ENCODE measurements at places on chromosomes 4 and X.

GRCh38 chr4:183828839-183829238, 76.3 kb upstream of the STOX2 start:
- DNase-seq, result no peak

DNA sequence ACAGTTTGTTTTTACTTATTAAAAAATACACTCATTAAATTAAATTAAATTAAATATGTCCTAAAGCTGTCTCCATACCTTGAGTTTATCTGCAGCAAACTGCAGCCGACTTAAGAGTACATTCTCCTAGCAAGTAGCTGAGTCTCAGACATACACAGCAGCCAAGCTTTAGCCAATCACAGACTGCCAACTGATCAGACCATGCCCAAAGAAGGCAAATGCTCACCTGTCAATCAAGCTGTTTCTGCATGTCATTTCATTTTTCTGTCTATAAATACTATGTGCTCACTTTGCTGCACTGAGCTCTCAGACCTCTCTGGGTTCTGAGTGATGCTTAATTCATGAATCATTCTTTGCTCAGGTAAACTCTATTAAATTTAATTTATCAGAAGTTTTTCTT, 280.9 kb upstream of the EPHA5 start:
- DNase-seq, result no peak

- DNase-seq, result no peak
These were observed 89.7 kb downstream of the ARHGAP10 start for GRCh38 chr4:147821555-147821954.

- DNase-seq, result no peak
These were observed 155.9 kb upstream of the PJA1 start for GRCh38 chrX:69321006-69321655.

DNA sequence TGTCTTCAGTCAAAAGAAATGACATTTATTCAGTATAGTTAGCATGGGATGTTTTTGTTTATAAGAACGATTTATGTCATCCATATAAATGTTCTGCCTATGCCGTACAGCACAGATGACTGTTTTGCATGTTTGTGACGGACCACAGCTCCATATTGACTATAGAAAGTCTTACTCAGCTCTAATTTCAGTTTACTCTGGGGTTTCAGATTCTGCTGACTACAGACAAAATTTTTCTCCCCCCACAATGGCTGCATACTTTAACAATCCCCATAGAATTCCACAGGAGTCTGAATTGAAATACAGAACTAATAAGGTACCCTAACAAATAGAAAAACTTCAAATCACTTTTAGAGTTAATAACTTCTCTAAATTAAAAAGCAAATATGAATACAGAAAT, 191.0 kb downstream of the SCFD2 start:
- no peak for DNase-seq
